Heart left ventricle (tissue), 16 donors: ENCODE measurements at places on chromosomes 1 and 21. TPM values are rescaled to one million over a fixed set of nuclear protein-coding genes. Genes with fewer than 3 reads are reported as not detected.

DNA sequence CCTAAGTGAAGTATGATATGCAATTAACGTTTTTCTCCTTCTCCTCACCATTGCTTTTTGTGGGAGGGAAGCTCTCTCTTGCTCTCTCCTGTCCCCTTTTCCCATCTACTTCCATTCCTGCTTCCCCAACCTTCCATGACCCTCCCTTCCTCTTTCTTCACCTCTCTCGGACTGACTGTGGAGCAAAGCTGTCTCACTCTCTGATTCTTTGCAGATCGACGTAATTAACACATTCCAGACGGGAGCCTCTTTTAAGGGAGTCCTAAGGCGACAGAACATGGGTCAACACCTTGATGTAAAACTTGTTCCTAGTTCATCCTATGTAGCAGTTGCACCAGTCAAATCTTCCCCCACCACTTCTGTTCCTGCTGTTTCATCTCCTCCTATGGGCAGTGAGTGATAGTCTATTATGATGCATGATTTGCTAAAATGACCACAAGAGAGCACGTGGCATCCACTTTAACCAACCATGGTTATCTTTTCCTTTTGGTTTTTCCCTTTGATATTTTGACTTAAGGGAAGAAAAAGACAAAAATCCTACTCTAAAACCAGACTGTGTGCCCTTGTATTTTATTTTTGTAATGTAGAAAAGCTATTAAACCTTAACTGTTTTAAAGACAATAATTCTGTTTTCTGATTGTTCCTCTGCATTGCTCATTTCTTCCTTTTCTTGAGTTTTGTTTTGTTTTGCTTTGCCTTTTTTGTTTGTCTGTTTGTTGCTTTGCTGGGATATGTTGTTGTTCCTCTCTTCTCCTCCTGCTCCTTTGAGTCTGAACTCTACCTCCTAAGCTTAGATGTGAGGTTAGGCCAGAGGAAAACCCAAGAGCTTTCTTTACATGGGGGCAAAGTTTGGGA, 31.7 kb upstream of the LAX1 start:
- no peak overlapping the region for H3K27ac ChIP-seq
- H3K36me3 ChIP-seq, result peaks cover 96% of the 10 kb centered on the region
- DNase-seq, result no peak

- H3K36me3 ChIP-seq, result no peaks in the 10 kb centered on the region
- H3K4me1 ChIP-seq, result peaks cover 46% of the 10 kb centered on the region
- no peak for DNase-seq
- no peaks in the 10 kb centered on the region for H3K27me3 ChIP-seq
- no peak overlapping the region for H3K4me3 ChIP-seq
These were observed 43.0 kb downstream of the TMCC2 start for GRCh38 chr1:205270764-205271163.

DNA sequence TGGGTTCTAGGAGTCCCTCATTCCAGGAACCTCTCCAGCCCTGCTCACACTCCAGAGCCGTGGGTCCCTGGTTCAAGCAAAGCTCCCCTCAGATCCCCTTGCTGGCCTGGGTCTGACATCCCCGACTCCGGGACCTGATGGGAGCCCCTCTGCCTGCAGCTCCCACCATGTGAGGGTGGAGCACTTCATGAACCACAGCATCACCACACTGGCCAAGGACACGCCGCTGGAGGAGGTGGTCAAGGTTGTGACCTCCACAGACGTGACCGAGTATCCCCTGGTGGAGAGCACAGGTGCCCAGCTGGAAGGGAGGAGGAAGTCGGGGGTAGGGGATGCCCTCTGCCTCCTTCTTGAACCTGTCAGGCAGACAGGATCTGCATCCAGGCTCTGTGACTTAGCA, 9.7 kb downstream of the CLCNKA start:
- peaks cover 7% of the 10 kb centered on the region for H3K4me1 ChIP-seq
- H3K27ac ChIP-seq, result no peak overlapping the region
- peaks cover 10% of the 10 kb centered on the region for H3K27me3 ChIP-seq
- DNase-seq, result no peak
- H3K36me3 ChIP-seq, result no peaks in the 10 kb centered on the region
- H3K4me3 ChIP-seq, result no peak overlapping the region

GRCh38 chr1:67171574-67171955, 5.3 kb downstream of the IL23R start:
- no peaks in the 10 kb centered on the region for H3K36me3 ChIP-seq
- no peak overlapping the region for H3K27ac ChIP-seq
- no peak for DNase-seq
- H3K4me3 ChIP-seq, result no peak overlapping the region
- H3K27me3 ChIP-seq, result no peaks in the 10 kb centered on the region
- H3K4me1 ChIP-seq, result no peaks in the 10 kb centered on the region

- H3K4me3 ChIP-seq, result no peak overlapping the region
- no peaks in the 10 kb centered on the region for H3K27me3 ChIP-seq
- peaks cover 20% of the 10 kb centered on the region for H3K4me1 ChIP-seq
- no peak for DNase-seq
These were observed 9.7 kb upstream of the EPHA2 start for GRCh38 chr1:16165548-16165947.

DNA sequence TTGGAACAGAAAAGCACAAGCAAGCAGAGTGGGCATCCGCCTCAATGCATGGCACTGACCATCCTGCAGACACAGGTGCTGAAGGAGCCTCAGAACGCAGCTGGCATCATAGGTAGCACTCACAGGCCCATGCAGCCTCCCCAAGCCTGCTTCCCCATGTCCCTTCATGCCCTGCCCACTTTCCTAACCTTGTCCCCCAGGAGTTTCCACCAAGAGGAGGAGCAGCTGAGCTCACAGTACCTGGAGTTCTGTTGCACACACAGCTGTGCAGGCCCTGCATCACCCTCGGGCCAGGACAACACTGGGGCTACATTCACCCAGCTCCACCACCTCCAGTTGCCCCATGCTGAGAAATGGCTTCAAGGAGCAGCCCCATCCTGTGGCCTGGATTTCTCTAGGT, 83.4 kb downstream of the SETD4 start:
- no peak overlapping the region for H3K27ac ChIP-seq
- H3K4me3 ChIP-seq, result no peak overlapping the region
- H3K4me1 ChIP-seq, result no peaks in the 10 kb centered on the region
- DNase-seq, result no peak
- H3K27me3 ChIP-seq, result peaks cover 8% of the 10 kb centered on the region

DNA sequence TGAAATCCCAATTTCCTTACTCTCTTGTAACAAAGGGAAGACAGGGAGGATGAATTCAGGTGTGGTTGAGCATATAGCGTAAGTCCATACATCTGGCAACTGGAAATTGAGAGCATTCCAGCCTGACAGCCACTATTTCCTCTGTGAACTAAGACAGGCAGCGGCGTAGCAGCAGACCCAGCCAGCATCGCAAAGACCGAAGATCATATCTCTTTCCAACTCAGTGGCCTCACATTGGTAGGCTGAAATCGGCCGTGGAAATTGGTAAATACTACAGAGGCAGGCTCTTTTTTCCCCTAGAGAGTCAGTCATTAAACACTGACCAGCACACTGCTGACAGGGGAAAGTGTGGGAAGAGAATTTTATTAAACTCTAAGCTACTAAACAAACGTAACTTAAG, 43.4 kb downstream of the TARBP1 start:
- no peaks in the 10 kb centered on the region for H3K27me3 ChIP-seq
- no peak overlapping the region for H3K4me3 ChIP-seq
- H3K4me1 ChIP-seq, result no peaks in the 10 kb centered on the region
- no peak overlapping the region for H3K27ac ChIP-seq
- H3K36me3 ChIP-seq, result peaks cover 3% of the 10 kb centered on the region

- peaks cover 15% of the 10 kb centered on the region for H3K4me1 ChIP-seq
- peaks cover 68% of the 10 kb centered on the region for H3K27me3 ChIP-seq
- no peaks in the 10 kb centered on the region for H3K36me3 ChIP-seq
- DNase-seq, result no peak
These were observed 23.4 kb upstream of the RNF187 start for GRCh38 chr1:228463559-228464455.

GRCh38 chr1:63523738-63524137, 413 bp downstream of the EFCAB7 start:
- peak overlapping the region; percentile 90 for H3K27ac ChIP-seq
- no peak for DNase-seq
- H3K4me1 ChIP-seq, result peaks cover 7% of the 10 kb centered on the region

DNA sequence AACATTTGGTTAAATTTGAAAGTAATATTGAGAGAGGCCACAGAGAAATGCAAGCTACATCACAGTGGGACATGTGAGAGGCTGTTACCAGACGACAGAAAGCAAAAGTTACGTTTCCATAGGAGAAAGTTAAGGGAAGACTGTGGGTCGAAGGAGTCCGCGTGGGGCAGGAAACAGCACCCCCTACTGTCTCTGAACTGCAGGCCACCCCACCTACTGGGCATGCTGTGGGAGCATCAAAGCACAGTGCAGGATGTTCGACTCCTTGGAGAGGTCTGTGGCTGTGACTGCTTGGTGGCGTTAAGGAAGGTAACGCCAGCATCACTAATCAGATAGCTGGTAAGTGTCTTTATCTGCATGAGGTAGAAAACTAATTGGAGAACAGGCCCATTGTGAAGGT, 123.9 kb downstream of the PTBP2 start:
- no peaks in the 10 kb centered on the region for H3K36me3 ChIP-seq
- no peak overlapping the region for H3K27ac ChIP-seq
- DNase-seq, result no peak

DNA sequence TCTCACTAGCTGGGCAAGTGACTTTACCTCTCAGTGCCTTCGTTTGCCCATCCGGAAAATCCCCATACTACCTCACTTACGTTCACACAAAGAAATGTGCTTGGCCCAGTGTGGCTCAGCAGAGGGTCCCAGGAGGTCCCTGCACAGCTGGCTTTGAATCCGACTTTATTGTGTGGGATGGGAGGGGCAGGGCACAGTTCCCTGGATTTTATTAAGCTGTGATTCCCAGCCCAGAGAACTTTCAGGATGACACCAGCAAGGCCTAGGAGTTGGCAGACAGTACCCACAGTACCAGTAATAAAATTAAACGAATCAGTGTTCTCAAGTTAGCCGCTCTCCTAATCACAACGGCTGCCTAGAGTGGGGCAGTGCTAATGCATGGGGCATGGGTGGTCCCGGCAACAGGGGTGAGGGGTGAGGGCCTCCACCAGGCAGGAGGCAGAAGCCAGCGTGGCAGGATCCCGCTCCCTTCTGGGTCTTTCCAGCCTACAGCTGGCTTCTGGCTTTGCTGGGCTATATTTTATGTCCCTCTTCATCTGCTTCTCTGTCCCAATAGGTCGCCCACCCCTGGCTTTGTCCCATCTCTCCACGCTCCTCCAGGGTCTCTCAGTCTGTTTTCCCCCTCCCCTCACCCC, 74.9 kb downstream of the VWA5B1 start:
- H3K4me3 ChIP-seq, result no peak overlapping the region
- H3K27ac ChIP-seq, result no peak overlapping the region
- H3K4me1 ChIP-seq, result no peaks in the 10 kb centered on the region
- H3K36me3 ChIP-seq, result no peaks in the 10 kb centered on the region
- no peak for DNase-seq

DNA sequence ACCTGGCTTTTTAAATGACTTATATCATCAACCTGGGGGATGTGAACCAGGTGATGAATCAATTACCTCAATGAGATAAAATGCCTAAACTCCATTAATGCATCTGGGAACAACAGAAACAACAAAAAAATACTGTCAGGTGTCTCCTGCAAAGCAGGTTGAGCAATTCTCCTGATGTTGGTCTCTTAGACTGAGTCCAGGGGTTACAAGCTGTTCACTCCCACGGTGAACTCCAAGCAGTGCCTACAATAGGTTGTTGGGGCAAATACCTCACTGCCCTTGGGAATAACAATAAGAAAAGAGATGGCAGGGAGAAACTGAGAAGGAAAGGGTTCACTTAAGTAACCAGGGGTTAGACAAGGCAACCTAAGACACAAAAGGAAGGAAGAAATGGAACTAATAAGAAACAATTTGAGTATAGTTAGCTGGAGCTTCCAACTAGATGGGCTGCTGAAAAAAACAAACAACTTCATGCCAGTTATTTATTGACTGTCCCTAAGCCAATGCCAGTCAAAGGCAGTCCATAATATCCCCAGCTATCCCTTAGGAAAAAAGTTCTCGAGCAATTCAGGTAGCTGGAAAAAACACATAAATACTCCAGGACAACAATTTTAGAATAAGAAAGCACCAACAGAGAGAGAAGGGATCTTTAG, 97.6 kb upstream of the MAGI3 start:
- H3K36me3 ChIP-seq, result no peaks in the 10 kb centered on the region
- H3K27ac ChIP-seq, result no peak overlapping the region
- DNase-seq, result no peak
- no peaks in the 10 kb centered on the region for H3K27me3 ChIP-seq
- H3K4me1 ChIP-seq, result no peaks in the 10 kb centered on the region

DNA sequence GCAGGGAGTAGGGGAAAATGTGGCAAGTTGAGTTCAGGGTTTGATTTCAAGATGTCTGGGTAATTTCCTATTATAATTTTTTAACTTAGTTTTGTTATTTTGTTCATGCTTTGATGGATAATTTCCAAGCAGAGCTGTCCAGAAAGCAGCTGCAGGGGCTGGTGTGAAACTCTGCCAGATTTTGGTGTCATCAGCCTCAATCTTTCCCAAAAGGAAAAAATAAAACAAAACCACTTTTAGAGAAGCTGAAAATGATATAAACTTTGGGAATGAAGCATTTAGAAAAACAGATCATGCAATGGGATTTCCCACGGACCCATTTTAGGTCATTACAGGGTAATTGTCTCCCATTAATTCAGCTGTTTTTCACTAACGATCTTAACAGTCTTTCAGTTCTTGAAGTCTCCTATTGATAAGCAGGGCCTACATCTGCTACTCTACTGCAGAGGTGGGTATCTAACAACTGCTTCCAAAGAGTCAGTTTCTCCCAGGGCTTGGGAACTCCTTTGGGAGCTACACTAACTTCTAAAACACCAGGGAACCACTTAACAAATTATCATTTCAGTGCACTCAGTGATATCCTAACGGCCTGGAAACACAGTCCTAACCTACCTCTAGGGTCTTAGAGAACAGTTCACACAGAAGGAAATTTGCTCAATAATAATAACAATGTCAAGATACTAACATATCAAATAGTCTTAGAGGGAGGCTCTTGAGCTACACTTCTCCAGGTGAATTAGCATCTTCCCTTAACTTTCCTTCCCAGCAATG, 12.3 kb downstream of the ZNF436 start:
- no peak overlapping the region for H3K4me3 ChIP-seq
- peaks cover 14% of the 10 kb centered on the region for H3K4me1 ChIP-seq
- DNase-seq, result peak; percentile 26
- no peaks in the 10 kb centered on the region for H3K27me3 ChIP-seq
- H3K36me3 ChIP-seq, result peaks cover 19% of the 10 kb centered on the region

TMEM63A gene
- 42.7 TPM for total RNA-seq

LY9 gene
- not detected for total RNA-seq

KCND3 gene
- 19.4 TPM for total RNA-seq

LRRN2 gene
- 1.8 TPM for total RNA-seq

SPRR2G gene
- total RNA-seq, result not detected

ESPN gene
- total RNA-seq, result 0.21 TPM

ELAVL4 gene
- not detected for total RNA-seq

PDE9A gene
- total RNA-seq, result 2.6 TPM

CNR2 gene
- total RNA-seq, result not detected

PLA2G2D gene
- not detected for total RNA-seq

PLA2G2A gene
- 17.4 TPM for total RNA-seq

TMEM82 gene
- total RNA-seq, result not detected
